ENCODE measurements at places on chromosomes 4 and X.

DNA sequence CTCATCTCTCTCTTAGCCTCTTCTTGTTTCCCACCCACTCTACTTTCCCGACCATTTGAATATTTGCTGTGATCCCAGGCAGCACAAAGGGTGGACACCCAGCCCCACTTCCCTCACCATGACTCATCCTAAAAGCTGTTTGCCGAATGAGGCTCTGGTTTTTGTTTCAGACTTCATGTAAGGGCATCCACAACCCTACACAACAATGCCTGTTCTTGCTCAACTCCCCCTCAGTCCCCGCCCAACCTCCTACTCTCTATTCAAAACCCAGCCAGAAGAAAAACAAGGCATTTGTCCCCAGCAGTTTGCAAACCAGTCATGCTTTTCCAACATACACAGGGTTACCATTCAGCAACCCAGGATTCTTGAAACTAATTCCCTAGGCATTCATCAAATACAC, 516.5 kb upstream of the CNKSR2 start:
- no peak for DNase-seq

GRCh38 chrX:153631907-153632594, 15.0 kb upstream of the DUSP9 start:
- no peak for DNase-seq

GRCh38 chr4:5050520-5051277, 581 bp upstream of the STK32B start:
- no peak for DNase-seq

GRCh38 chrX:150887906-150888465, 10.5 kb downstream of the CD99L2 start:
- DNase-seq = no peak

GRCh38 chr4:8910100-8910821, 38.6 kb upstream of the HMX1 start:
- no peak for DNase-seq

- no peak for DNase-seq
Observed at GRCh38 chrX:141619336-141619735, 29.8 kb downstream of the SPANXA2 start.

- no peak for DNase-seq
Observed at GRCh38 chrX:48715876-48716502, 19.5 kb downstream of the SUV39H1 start.

GRCh38 chr4:145828802-145829485, 109.7 kb downstream of the ZNF827 start:
- no peak for DNase-seq

- no peak for DNase-seq
Observed at GRCh38 chrX:55026143-55026542, 4.6 kb downstream of the ALAS2 start.

- DNase-seq = no peak
Observed at GRCh38 chrX:154655786-154656185, 2.4 kb upstream of the CTAG2 start.

DNA sequence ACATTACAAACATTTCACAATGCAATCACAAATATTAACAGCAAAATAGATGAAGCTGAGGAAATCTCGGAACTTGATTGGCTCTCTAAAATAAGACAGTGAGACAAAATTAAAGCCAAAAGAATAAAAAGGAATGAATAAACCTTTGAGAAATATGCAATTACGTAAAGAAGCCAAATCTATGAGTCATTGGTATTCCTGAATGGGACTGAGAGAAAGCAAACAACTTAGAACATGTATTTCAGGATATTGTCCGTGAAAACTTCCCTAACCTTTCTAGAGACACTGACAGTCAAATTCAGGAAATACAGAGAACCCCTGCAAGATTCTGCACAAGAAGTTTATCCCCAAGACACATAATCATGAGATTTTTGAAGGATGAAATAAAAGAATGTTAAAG, 48.4 kb upstream of the SPANXN2 start:
- no peak for DNase-seq

- no peak for DNase-seq
Observed at GRCh38 chr4:76948443-76949275, 893 bp upstream of the SEPTIN11 start.

GRCh38 chr4:145507636-145508035, 26.0 kb downstream of the SMAD1 start:
- DNase-seq = peak; percentile 78

- no peak for DNase-seq
Observed at GRCh38 chrX:154305541-154306205, 10.1 kb downstream of the TKTL1 start.

- no peak for DNase-seq
Observed at GRCh38 chr4:167642250-167642649, 408.0 kb upstream of the SPOCK3 start.

GRCh38 chrX:1536712-1537030, 314 bp downstream of the P2RY8 start:
- DNase-seq = no peak

DNA sequence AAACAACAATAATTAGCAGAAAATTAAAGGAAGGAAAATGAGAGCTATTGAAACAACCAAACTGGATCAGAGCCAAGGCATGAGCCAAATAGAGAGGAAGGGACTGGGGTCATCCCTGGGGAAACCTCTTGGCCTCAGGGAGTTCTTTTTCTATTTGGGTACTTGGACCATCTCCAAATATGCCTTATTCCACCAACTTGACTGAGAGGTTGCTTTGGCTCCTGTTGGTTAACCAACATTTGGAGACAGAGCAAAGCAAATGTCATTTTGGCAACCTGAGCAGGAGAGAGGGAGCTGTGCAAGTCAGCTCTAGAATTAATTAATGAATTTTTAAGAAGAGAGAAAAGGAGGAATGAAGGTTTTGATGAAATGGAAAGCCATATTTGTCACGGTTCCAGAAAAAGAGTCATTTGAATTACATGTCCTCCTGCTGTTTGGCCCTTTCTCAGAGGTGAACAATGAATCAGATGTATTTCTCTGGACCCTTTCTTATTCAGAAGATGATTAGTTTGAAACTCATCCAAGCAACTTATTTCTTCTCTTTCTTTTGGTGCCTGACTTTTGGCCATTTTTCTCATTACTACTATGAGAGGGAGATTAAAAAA, 119.1 kb downstream of the CNKSR2 start:
- no peak for DNase-seq

GRCh38 chrX:23334521-23334847, 165 bp upstream of the PTCHD1 start:
- no peak for DNase-seq

DNA sequence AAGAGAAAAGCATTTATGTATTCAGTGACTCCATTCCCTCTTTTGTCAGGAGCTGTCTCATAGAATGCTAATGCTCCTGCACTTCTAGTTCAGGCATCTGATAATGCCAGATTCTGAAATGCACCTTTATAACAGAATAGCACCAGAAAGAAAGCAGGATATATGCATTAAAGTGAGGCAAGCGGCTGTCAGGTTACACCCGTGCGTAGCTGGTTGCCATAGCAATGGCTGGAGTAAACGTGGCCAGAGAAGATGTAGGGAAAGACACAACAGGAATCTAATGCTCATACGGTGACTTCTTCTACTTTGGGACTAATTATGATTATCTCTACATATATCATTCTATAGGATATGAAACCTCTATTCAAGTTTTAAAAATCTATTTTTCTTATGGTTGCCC, 5.9 kb downstream of the EMCN start:
- DNase-seq = no peak

- no peak for DNase-seq
Observed at GRCh38 chrX:34371754-34372153, 239.6 kb upstream of the FAM47A start.

DNA sequence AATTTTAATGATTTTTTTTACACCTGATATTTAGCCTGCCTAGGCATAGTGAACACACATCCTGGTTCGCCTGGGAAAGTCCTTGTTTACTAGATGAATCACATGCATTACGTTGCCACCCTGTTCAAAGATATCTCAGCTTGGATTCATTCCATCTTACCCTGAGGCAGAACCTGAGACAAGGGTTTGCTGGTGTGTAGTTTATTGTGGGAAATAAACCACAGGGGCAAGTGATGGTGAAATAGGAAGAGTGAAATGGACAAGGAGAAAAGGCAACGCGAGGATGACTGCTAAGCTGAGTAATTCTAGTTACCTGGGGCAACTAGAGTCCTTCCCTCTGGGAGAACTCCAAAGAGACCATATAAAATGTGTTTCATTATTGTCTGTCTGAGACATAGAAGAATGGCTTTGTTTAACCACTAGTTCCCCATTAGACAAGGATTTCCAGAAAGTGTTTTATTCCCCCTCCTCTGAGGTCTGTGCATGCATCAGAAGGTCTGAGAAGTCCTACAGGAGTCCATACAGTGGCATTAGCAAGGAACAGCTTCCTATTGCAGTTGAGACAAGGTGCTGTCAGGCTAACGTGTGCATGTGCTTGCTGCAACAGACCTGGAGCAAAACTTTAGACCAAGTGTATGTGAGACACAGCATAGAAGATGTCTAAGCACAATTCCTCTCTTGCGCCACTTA, 797.3 kb upstream of the FRG1 start:
- DNase-seq = peak; percentile 99

GRCh38 chr4:144578681-144579080, 67.3 kb upstream of the HHIP start:
- no peak for DNase-seq

GRCh38 chr4:175413561-175413960, 398.5 kb downstream of the GPM6A start:
- DNase-seq = no peak

Measured in epithelial cell of prostate (primary cell).